ENCODE measurements at places on chromosomes 6 and 20. TPM values are rescaled to one million over a fixed set of nuclear protein-coding genes. Genes with fewer than 3 reads are reported as not detected.

The SKIC2 gene
- 109 TPM for total RNA-seq

The C4A gene
- total RNA-seq = 9.3 TPM

The DEFB128 gene
- not detected for total RNA-seq

The C20orf202 gene
- total RNA-seq = not detected

The F13A1 gene
- total RNA-seq = not detected

The CST5 gene
- total RNA-seq = not detected

The HRH3 gene
- 13.7 TPM for total RNA-seq

The ZNF831 gene
- total RNA-seq = not detected

The KCNQ2 gene
- total RNA-seq = 354 TPM

The KCNQ5 gene
- total RNA-seq = 1.5 TPM

The ORC3 gene
- total RNA-seq = 20.1 TPM

The SLC23A2 gene
- total RNA-seq = 20.4 TPM

The EYA4 gene
- not detected for total RNA-seq

The CST3 gene
- total RNA-seq = 224 TPM

The ASIP gene
- total RNA-seq = not detected

The SOX18 gene
- 0.66 TPM for total RNA-seq

The KCNK16 gene
- not detected for total RNA-seq

The LZTS3 gene
- total RNA-seq = 56.8 TPM

The MUCL3 gene
- total RNA-seq = not detected

The SLC22A23 gene
- total RNA-seq = 102 TPM

The LRFN2 gene
- total RNA-seq = 0.56 TPM

The POU5F1 gene
- total RNA-seq = 48.8 TPM

The NMBR gene
- not detected for total RNA-seq

The KCNK5 gene
- 0.71 TPM for total RNA-seq

The BMP5 gene
- total RNA-seq = 1.1 TPM

The C6orf58 gene
- not detected for total RNA-seq

Measured in glutamatergic neuron (in vitro differentiated cells).